ENCODE measurements at places on chromosomes 6 and 20.

DNA sequence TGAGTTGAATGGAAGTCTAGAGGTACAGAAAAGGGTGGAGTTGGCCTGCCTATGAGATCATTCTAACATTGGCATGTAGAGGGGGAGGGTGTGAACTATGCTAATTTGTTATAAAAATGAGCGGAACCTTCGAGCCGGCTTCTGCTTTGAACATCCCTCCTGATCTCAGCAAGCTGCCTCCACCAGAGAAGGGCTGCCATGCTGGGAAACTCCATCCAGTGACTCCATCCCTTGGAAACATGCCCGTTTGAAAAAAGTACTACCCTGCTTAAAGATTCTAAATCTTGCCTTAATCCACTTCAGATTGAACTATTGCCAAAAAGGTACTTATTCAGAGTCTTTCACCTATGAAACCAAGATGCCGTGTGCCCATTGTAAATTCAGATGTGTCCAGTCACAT lies 43.6 kb upstream of the TMEM170B start:
- no peak for DNase-seq

DNA sequence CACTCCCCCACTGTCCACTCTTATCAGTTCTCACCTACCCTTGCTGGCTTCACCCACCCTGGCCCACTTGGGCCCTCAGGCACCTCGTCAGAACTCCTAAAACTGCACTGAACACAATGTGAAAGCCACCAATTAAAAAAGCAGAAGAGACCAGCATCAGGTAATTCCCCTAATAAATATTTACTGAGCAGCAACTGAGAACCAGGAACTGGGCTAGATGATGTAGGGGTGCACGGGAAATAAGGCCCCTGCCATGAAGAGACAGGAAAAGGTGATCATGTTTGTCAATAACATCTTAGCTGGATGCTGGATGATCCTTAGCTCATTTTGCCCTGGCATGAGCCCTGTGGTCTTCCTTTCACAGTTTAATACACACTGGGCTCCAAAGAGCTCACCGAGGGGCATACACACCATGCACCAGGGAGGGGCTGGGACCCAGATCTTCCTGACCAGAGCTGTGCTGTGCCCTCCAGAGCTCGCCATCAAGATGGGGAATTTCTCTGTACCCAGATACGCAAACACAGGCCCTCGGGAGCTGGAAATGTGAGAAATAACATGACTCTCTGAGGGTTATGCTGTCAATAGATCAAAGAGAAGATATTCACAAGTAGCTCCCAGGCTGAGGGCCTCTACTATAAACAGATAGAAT lies 113.6 kb upstream of the SLC22A16 start:
- DNase-seq, result no peak

DNA sequence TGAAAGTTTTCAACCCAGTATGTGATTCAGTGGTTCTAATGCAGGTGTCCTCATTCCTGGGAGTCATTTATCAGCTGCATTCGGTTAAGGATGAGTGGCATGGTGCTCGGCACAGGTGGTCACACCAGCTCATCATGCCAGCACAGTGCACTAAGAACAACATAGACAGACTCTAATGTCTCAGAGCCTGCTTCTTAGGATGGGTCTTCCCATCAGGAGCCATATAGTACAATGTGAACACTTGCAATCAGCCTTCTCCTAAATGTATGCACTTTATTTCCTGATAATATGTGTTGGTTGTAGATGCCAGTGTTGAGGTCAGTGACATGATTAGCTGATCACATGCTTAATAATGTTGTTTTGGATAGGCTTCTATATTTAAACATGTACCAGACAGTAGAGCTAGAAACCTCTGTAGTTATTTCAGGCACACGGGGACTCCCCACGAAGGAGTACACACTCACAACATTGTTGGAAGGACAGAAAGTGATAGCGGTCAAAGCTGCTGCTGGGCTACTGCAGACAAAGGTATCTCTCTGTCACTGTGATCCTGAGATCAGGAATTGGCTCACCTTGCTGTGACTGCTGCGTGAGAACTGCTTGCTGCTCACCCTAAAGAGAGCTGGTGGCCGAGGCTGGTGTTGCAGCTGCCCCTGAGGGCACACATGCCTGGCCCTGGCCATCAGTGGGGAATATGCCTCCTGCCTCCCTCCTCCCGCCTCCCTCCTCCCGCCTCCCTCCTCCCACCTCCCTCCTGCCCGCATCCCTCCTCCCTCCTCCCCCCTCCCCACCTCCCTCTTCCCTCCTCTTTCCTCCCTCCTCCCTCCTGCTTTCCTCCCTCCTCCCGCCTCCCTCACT lies 195.4 kb downstream of the SMOC2 start:
- DNase-seq, result no peak

DNA sequence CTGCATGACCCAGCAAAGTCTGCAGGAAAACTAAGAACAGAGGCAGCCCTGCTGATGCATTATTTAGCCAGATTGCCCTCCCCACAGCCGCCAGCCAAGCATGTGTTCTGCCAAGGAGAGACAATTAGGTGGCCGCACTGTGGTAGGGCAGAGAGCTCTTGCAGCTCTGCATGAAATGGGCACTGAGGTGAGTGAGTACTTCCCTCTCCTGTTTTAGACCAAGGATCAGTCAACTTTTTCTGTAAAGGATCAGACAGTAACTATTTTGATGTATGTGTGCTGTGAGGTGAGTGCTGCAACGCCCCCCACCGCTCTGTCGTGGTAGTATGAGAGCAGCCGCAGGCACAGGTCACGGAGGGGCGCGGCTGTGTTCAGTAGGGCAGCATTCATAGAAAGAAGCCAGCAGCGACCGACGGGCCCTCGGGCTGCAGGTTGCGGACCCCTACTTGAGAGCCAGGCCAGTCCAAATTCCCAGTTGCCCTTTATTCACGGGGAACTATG lies 23.8 kb upstream of the FAM50B start:
- no peak for DNase-seq

GRCh38 chr20:57414867-57415592 lies 23.8 kb downstream of the RBM38 start:
- DNase-seq, result no peak

DNA sequence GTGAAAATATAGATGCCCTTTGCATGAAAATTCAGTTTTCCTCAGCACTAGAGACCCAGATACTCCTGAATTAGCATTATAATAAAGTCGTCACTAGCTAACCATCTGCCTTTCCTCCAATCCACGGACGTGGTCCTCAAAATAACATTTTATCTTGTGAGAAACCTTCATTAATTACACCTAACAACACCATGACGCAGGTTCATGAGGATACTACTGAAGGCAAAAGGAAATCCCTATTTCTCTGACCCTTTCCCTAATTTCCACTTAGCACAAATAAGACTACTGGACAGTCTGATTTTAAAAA lies 1.3 kb upstream of the PNISR start:
- DNase-seq, result no peak

- no peak for DNase-seq
Observed at GRCh38 chr20:20261159-20261558, 106.7 kb upstream of the INSM1 start.

DNA sequence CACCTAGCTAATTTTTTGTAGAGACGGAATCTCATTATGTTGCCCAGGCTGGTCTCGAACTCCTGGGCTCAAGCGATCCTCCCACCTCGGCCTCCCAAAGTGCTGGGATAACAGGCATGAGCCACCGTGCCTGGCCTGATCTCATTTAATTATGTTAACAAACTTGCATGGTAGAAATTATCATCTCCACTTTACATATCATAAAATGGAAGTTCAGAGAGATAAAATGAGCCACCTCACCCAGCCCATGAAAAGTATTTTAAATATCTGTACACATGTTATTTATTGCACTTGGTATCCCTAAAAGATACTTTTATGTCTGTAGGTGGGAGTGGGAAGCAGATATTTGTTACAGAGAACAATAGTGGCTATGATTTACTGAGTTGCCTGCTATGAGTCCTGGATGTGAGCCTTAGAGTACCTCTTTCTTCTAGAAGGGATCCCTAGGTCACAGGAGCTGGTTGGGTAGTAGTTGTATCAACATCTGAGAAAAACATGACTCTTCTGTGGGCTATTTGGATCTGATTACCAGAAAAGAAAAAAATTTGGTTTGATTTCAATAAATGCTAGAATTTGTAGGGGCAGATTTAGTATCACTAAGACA lies 52.4 kb upstream of the EIF2S2 start:
- no peak for DNase-seq

- DNase-seq, result no peak
Observed at GRCh38 chr20:9617940-9618339, 103.5 kb downstream of the LAMP5 start.

DNA sequence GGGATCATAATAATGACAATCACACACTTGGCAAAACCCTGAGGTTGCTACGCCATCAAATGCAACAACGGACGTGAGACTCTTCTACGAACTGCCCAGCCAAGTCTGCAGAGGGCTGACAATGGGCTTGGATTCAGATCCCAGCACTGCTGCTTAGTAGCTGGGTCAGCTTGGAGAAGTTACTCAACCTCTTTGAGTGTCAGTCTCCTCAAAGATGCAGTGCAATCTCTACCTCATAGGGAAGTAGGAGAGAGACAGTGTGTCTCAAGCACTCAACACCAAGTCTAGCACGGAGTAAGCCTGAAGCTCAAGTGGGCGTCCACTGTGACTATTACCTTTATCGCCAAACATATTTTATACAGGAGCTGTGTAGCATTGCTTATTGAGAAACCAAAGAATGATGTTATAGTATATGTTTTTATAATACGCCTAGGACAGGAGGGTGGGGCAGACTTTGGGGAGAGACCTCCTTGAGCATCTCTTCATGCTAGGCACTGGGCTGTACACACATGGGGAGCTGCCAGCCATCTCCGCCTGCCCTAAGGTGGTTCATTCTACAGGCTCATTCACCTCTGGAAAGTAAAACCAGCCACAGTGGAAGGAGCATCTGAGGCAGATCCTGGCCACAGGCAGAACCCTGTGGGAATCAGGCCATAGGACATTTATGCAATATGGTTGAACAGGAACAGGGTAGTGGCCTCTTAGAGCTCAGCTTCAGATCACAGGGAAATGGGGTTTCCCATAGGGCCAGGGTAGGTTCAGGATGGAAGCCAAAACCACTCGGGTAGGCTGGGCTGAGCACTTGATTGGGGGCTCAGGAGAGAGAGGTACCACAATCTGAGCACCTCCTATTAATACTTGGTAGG lies 160.2 kb downstream of the MRPL14 start:
- no peak for DNase-seq

DNA sequence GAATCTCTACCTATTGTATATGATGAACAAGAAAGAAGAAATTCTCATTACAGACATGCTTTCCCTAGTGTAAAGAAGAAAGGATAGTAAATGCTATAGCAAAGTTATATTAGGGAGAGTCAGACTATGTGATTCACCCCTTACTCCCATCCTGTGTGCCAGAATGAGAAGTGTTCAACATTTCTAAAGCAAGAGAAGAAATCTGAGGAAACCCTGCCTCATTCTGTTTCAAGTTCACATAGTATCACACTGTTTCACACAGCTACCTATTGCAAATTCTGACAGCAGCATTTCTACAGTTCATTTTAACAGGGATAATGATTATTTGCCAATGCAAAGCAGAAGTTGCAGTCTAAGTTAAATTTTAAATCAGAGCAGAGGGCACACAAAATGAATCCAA lies 267.2 kb upstream of the TCF21 start:
- DNase-seq, result no peak

- no peak for DNase-seq
Observed at GRCh38 chr6:29941916-29942274, 437 bp upstream of the HLA-A start.

DNA sequence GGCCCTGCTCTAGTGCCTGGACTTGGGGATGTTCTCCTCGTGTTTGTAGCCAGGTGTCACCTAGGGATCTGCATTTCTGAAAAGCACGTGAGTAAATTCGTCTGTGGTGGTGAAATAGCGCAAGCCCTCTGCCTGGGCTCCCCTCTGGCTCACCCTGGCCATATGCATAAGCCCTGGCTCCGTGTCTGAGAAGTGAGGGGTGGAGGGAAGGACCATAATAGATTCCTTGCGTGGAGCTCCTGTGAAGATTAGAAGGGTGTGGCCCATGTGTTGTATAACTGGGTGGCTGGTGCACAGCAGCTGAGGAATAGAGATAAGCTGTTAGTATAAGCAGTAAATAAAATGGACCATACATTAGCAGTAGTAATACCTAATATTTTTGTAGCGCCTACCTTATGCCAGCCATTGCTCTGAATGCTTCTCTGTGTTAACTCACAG lies 4.8 kb downstream of the BCAS1 start:
- DNase-seq, result no peak

GRCh38 chr6:86869500-86869899 lies 67.8 kb upstream of the HTR1E start:
- no peak for DNase-seq

DNA sequence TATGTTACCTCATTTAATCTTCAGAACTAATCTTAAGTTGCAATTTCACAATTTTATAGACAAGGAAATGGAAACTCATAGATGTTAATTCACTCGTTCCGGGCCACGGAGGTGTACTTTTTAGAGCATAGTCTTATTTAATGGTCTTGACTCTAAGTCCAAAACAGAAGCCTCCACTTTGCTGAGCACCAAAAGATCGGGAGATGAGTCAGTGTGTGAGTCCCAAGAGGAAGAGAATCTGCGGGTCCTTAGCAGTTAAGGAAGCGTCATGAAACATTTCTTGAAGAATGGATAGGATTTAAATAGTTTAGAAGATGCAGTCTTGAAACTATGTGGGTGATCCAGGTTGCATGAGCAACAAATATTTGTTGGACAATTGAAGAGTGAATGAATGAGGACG lies 231.8 kb upstream of the QKI start:
- DNase-seq, result no peak

Measured in stimulated activated CD4-positive, alpha-beta T cell treated with anti-CD3 and anti-CD28 coated beads, Interleukin-15, amount 100 ng/mL, for 24 hours (primary cell).